ENCODE measurements at places on chromosomes 2 and 18.

- DNase-seq, result no peak
Measured at GRCh38 chr2:68367953-68368653, 3.0 kb downstream of the PLEK start.

DNA sequence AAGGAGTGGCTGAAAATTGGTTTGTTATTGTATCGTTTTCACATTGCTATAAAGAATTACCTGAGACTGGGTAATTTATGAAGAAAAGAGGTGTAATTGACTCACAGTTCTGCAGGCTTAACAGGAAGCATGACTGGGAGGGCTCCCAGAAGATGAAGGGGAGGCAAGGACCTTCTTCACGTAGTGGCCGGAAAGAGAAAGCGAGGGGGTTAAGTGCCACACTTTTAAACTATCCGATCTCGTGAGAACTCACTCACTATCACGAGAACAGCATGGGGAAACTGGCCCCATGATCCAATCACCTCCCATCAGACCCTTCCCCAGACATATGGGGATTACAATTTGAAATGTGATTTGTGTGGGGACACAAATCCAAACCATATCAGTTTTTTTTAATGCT is 81.6 kb downstream of the FBXO15 start:
- DNase-seq, result no peak

- no peak for DNase-seq
Measured at GRCh38 chr18:31801078-31801477, 40.4 kb upstream of the SLC25A52 start.

DNA sequence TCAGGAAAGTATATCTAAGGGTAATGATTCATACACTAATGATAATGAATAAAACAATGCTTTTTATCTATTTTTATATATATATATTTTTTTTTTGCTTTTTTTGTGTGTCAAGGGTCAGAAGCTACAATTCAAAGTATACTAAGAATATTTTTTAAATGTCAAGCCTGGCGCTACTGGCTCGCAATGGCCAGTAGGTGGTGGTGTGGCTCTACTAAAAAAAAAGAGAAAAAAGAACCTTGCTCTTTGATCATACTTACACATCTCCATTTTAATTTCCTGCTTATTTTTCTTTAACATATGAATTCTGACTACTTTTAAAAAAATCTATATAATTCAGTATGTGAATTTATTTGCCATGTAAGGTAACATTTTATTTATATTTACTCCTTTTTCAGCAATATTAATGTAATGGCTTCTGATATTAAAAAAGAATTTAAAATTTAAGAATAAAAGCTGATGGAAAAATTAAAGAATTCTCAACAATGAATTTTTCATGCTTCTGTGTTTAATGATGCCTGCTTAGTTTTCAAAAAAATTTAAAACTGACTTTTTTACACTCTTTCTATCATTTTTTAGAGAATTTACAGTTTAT is 232.9 kb downstream of the GULP1 start:
- DNase-seq, result no peak

- DNase-seq, result no peak
Measured at GRCh38 chr18:70142001-70142400, 63.5 kb downstream of the RTTN start.

- no peak for DNase-seq
Measured at GRCh38 chr2:23900541-23901322, 26.2 kb downstream of the ATAD2B start.

DNA sequence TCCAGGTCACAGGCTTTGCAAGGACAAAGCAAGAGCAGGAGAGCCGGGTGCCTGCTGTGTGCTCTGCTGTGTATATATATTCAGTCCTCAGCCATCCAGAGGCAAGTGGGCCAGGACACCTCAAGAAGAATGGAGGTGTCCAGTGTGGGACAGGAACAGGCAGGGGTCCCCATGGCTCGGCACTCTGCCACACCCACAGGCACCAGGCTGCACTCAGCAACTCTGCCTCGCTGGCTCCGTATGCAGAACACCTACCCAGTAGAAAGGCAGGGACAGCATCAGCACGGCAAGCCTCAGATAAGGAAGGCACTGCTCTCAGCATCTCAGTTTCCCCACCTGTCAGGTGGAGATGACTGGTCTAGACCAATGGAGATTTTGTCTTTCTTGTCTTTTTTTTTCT is 57.8 kb downstream of the DNMT3A start:
- no peak for DNase-seq

- DNase-seq, result no peak
Measured at GRCh38 chr2:195498839-195499490, 158.1 kb upstream of the SLC39A10 start.

DNA sequence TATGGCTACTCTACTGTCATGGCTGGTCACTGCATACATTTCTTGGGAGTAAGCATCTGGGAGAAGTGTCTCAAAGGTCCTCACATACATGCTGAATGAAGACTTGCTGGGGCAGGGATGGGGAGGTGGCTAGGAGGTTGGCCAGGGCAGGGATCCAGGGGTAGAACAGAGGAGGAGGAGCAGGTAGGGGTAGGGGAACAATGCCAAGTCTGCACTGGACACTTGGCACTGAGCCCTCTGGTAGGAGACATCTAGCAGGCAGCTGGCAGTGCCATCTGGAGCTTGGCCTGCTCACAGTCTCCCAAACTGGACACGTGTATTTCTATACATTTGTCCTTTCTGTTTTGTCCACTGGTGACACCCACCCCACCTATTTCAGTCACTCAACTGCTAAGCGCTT is 62.7 kb upstream of the REV1 start:
- no peak for DNase-seq

- peak; percentile 54 for DNase-seq
Measured at GRCh38 chr2:85390941-85391669, 19.1 kb downstream of the CAPG start.

GRCh38 chr2:113698892-113699447 is 57.5 kb downstream of the SLC35F5 start:
- DNase-seq, result no peak

- no peak for DNase-seq
Measured at GRCh38 chr2:63872571-63873328, 31.1 kb downstream of the UGP2 start.

DNA sequence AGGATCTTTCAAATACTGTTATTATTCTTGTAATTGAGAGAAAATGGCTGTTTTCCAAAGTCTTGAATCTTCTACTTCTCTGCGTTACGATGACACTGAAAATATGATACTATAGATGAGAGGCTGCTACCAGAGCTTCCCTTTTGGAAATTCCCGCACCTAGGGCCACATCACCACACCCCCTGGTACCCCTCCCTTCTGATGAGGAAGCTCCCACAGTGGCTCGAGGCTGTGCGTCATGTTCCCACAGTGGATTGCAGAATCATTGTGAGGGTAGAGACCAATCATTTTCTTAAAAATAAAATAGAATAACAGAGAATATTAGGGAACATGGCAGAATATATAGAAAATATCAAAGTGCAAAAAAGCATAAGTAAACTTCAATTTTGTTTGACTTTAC is 268.9 kb upstream of the SMIM21 start:
- DNase-seq, result no peak

- no peak for DNase-seq
Measured at GRCh38 chr18:54671291-54671881, 80.3 kb downstream of the DYNAP start.

- DNase-seq, result no peak
Measured at GRCh38 chr2:111017034-111017622, 103.6 kb upstream of the BCL2L11 start.

DNA sequence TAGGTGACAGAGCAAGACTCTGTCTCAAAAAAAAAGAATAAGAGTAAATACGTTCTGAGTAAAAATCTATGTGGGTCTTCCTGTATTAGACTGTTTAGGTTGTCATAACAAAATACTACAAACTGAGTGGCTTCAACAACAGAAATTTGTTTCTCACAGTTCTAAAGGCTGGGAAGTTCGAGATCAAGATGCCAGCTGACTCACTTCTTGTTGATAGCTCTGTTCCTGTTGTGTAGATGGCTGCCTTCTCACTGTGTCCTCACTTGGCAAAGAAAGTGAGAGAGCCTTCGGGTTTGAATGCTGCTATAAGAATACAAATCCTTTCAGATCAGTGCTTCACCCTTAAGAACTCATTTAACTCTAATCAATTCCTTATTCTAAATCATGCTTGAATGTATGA is 430.0 kb upstream of the VWC2L start:
- no peak for DNase-seq

- DNase-seq, result no peak
Measured at GRCh38 chr2:10704034-10704594, 14.3 kb upstream of the NOL10 start.

- no peak for DNase-seq
Measured at GRCh38 chr2:53877556-53877955, 17.8 kb upstream of the GPR75 start.

DNA sequence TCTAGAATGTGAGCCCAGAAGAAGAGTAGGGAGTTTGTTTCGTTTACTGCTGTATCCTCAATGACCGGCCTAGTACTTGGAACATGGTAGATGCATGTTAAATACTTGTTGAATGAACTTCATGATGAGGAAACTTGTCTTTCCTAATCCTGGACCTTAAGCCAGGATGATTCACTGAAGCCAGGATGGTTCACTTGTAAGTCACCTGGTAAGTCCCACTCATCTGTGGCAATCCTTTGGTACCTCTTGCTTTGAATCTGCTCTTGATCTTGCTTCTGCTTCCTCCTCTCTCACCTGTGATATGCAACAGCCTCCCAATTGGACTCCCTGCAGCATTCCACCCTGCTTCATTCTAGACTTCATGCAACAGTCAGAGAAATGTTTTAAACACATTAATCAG is 43.6 kb downstream of the QPCT start:
- no peak for DNase-seq

- DNase-seq, result no peak
Measured at GRCh38 chr2:56676966-56677365, 493.2 kb downstream of the CCDC85A start.

- DNase-seq, result no peak
Measured at GRCh38 chr2:229235131-229235914, 35.8 kb downstream of the PID1 start.

- no peak for DNase-seq
Measured at GRCh38 chr18:68839701-68840100, 41.8 kb downstream of the CCDC102B start.

DNA sequence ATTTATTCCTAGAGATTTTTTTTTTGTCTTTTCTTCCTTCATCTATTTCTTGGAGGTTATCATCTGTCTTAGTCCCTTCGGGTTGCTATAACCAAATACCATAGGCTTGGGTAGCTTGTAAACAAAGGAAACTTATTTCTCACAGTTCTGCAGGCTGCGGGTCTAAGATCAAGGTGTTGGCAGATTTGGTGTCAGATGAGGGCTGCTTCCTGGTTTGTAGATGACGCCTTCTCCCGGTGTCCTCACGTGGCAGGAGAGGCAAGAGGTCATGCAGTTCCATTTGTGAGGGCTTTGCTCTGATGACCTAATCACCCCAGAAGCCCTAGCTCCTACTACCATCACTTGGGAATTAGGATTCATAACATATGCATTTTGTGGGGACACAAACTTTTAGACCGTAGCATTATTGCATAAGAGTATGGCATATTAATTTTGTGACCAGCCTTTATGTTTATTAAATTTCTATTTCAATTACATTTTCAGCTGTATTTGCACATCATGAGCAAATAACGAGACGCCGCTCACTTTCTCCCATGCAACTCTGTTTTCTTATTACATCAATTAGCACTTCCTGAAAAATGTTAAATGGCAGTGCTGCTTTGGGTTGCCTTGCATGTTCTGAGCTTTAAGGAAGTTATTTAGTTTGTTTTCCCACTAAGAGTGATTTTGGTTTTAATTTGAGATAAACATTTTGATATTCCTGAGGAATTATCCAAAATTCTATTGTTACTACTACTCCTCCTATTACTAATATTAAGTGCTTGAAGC is 246.4 kb upstream of the HDAC4 start:
- DNase-seq, result no peak

- DNase-seq, result no peak
Measured at GRCh38 chr18:45688113-45688512, 35.9 kb upstream of the SLC14A1 start.

GRCh38 chr18:14085770-14086457 is 46.3 kb downstream of the ZNF519 start:
- no peak for DNase-seq

- DNase-seq, result no peak
Measured at GRCh38 chr2:166067229-166067628, 60.6 kb downstream of the SCN1A start.

DNA sequence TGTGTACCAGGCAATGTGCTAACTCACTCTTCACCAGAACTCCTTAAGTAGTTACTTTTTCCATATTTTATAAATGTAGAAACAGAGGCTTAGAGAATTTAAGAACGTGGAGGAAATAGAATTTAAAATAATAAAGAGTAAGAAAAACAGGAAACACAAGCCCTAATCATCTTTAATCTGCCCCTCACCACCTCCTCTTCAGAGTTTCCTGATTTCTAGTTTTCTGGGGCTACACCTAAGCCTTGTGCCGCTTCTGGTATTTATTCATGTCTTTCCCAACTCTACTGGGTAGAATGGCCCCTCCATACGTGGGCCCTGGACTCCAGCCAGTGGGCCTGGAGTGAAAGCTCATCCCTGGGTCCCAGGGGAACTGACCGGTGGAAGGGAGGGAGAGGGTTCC is 85.4 kb downstream of the RTN4 start:
- no peak for DNase-seq

- no peak for DNase-seq
Measured at GRCh38 chr2:123546353-123546752, 478.7 kb upstream of the CNTNAP5 start.

GRCh38 chr2:223095207-223095606 is 43.2 kb downstream of the KCNE4 start:
- DNase-seq, result no peak

- DNase-seq, result no peak
Measured at GRCh38 chr2:193738892-193739291, 1544.2 kb upstream of the TMEFF2 start.

DNA sequence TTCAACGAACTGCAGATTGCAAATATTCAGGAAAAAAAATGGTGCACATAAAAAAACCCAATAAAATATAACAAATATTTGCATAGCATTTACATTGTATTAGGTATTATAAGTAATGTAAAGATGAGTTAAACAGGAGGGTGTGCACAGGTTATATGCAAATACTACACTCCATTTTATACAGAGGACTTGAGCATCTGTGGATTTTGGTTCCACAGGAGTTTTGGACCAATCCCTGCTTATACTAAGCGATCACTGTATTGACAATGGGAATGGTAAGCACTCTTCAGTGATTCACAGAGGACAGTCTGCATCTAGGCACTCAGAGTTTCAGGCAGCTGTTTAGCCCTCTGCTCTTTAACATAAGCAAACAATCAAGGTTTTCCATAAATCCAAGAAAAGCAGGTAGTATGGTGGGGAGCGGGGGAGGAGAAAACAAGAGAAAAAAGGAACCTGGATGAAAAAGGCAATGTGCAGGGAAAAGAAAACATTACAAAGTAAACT is 206.0 kb upstream of the PARD3B start:
- DNase-seq, result no peak

GRCh38 chr18:10230072-10230471 is 224.4 kb upstream of the APCDD1 start:
- no peak for DNase-seq

Data from stimulated activated CD4-positive, alpha-beta T cell treated with anti-CD3 and anti-CD28 coated beads, TNF-alpha, amount 100 ng/mL, for 4 hours (primary cell).